ENCODE measurements at places on chromosomes 16 and 17.

GRCh38 chr16:8869212-8869987, 594 bp upstream of the CARHSP1 start:
- no peak for DNase-seq

DNA sequence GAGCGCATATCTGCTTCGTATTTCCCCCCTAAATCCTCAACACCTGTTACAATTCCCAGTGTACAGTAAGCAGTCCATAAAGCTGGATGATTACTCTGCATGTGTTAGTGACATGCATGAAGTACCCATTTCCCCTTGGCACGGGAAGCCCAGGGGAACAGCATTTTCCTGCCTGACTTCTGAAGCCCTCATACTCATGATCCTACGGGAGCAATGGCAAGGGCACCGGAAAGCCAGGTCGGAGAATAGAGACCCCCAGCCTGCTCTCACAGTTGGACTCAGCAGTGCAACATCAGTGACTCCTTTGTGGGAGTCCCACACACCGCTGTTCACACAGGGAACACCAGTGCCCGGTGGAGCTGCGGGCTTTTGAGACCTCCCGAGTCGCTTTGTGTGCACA, 336.9 kb downstream of the CDH13 start:
- DNase-seq: no peak

DNA sequence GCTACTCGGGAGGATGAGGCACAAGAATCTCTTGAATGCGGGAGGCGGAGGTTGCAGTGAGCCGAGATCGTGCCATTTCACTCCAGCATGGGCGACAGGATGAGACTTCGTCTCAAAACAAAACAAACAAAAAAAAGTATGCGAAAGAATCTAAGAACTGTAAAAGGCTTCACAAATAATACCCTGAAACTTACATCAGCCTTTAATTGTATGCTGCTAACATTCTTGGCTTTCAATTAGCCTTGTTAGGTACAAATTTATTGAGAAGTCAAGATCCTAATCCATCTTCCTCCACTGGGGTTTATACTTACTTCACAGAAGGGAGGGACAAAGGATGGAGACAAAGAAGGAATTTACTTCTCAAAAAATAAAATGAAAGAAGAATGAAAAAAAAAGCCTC, 83.3 kb downstream of the SNX11 start:
- no peak for DNase-seq

- DNase-seq: no peak
Observed at GRCh38 chr17:44909681-44910144, 5.6 kb downstream of the GFAP start.

- no peak for DNase-seq
Observed at GRCh38 chr17:75398279-75398678, 7.2 kb downstream of the GRB2 start.

DNA sequence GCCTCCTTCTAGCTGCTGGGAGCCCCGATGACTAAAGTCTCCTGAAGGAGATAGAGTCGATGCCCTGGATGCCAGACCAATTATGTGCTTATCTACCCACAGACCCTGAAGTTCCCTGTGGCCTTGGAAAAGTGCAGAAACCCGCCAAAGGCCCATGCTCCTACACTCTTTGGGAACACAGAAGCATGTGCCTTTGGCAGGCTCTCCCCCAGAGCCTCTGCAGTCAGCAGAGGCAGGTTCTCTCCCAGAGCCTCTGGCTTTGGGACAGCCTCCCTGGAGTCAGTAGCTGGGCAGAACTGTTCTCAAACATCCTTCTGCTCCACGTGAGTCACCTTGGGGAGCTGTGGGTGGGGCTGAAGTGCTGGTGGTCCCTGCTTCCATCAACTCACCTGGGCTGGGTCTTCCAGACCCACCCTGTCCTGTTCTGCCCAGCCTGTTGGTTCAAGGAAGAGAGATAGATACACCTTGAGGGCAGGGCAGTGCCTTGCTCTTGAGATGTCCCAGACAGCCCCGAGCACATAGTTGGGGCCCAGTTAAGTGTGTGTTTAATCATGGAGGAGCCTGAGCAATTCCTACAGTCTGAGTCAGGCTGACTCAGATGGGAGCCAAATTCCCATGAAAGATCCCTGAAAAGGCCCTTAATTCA, 3.2 kb upstream of the CDK5RAP3 start:
- no peak for DNase-seq

GRCh38 chr17:6249732-6250131, 179.6 kb downstream of the WSCD1 start:
- DNase-seq: no peak

- DNase-seq: peak; percentile 54
Observed at GRCh38 chr17:44345454-44346026, 438 bp downstream of the GRN start.

DNA sequence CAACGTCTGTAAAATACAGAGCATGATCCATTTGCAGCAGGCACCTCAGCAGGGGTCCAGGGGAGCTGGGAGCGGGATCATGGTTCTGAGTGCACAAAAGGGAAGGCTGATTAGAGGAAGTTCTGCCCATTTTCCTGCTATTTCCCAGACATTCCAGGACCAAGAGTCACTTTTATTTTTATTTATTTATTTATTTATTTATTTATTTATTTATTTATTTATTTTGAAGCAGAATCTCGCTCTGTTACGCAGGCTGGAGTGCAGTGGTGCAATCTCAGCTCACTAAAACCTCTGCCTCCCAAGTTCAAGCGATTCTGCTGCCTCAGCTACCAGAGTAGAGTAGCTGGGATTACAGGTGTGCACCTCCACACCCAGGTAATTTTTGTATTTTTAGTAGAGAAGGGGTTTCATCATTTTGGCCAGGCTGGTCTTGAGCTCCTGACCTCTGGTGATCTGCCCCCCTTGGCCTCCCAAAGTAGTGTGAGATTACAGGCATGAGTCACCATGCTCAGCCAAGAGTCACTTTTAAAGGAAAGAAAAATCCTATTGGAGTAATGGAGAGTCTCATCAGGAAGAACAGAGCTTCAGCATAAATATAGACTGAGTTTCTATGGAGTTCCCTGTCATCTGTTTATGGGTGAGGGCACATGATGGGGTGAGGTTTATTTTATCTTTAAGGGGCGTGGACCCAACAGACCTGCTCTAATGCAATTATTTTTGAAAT, 355.2 kb downstream of the HAPSTR1 start:
- DNase-seq: no peak

GRCh38 chr17:76173474-76173873, 32.4 kb upstream of the FOXJ1 start:
- no peak for DNase-seq

DNA sequence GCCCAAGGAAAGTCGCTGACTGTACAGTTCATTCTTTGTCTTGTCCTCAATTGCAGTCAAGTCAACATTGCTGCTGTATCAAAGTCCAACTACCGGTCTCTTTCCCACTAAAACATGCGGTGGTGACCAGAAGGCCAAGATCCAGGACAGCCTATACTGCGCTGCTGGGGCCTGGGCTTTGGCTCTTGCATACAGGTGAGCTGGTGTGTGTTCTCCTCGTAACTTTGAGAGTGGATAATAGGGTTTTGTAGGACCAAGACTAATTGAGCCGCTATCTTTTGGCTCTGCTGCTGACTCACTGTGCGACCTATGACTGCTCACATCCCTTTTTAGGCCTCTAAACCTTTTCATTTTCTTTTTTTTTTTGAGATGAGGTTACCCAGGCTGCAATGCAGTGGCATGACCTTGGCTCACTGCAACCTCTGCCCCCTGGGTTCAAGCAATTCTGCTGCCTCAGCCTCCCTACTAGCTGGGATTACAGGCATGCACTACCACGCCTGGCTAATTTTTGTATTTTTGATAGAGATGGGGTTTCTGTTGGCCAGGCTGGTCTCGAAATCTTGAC, 38.7 kb downstream of the PHKB start:
- DNase-seq: no peak

GRCh38 chr16:29858149-29858849, 4.7 kb downstream of the CDIPT start:
- DNase-seq: no peak

- DNase-seq: peak; percentile 41
Observed at GRCh38 chr16:29702269-29702668, 23.3 kb downstream of the QPRT start.

- no peak for DNase-seq
Observed at GRCh38 chr17:51814521-51814920, 344.0 kb downstream of the CA10 start.

DNA sequence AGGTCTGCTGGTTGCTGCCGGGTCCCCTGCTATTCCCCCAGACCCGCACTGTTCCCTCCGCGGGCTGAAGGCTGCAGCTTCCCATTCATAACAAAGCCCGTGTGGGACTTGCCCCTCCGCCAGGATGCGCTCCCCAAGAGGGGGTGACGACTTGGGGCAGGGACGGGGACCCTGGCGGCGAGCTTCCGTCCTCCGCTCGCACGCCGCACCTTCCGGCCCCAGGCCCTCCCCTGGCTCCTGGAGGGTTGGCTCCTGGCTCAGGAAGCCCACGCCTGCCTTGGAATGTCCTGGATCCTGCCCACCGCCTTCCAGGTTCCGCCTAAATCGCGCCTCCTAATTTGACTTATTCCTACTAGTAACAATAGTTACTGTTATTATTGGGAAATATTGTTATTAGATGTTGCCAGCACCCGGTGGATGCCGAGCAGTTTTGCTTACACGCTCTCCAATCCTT, 1.1 kb upstream of the TFAP4 start:
- peak; percentile 33 for DNase-seq

GRCh38 chr17:59423137-59423724, 91.8 kb downstream of the YPEL2 start:
- DNase-seq: no peak

- no peak for DNase-seq
Observed at GRCh38 chr16:85329059-85329812, 217.0 kb upstream of the CIBAR2 start.

DNA sequence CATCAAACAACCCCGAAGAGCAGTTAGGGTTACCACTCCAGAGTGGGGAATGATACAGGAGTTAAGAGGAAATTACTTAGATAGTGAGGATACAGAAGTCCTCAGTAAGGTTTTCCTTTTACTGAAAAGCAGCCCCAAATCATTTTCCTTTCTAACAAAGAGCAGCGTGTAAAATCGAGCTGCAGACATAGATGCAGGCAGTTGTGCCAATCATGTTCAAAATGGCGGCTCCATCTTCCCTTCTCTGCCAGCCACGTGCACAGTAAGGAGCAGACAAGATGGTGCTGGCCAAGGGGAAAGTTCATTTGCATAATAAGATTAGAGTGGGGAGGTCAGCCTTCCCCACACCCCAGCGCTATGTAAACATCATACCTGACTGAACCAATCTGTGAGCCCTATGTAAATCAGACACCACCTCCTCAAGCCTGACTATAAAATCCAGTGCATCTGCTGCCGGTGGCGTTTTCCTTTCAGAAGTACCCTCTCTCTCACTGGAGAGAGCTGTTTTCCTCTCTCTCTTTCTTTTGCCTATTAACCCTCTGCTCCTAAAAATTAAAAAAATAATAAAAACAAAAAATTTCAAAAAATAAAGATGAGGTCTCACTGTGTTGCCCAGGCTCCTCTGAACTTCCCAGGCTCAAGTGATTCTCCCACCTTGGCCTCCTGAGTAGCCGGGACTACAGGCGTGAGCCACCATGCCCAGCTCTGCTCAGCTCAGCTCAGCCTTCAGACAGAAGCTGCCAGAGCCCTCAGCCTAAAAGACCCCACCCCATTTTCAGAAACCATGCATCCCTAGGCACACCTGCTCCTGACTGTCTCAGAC, 2.6 kb upstream of the SRL start:
- DNase-seq: no peak

GRCh38 chr17:75570772-75571171, 16.8 kb upstream of the MYO15B start:
- DNase-seq: no peak

DNA sequence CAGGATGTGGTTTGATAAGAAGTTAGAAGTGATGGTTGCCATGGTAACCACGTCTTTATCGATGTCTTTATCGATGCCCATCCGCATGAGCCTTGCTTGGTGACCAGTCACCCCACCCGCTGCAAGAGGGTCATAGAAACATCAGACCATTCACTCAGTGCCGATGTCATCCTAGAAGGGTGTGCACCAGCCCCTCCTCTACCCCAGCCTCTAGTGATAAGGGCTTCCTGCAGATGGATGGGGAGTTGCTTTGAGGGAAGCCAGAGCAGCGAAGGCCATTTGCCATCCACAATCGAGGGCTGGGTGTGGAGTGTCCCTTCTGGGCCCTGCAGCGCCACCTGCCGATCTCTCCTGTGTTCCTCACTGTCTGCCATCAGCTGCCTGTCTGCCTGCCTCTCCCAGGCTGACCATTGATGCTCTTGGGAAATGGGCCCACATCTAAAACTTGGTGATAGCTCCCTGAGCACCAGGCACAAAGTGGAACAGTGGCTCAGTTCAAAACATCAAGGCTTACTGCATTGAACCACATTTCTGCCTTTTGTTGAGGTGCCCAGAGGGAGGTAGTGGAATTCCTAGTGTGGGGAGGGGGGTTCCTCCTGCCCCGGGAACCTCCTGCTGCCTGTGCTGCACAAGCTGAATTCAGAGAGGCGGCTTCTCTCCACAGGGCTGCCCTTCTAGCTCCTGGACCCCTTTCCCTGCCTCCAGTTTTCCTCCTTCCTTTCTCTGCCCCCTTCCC, 8.9 kb downstream of the CALB2 start:
- no peak for DNase-seq

DNA sequence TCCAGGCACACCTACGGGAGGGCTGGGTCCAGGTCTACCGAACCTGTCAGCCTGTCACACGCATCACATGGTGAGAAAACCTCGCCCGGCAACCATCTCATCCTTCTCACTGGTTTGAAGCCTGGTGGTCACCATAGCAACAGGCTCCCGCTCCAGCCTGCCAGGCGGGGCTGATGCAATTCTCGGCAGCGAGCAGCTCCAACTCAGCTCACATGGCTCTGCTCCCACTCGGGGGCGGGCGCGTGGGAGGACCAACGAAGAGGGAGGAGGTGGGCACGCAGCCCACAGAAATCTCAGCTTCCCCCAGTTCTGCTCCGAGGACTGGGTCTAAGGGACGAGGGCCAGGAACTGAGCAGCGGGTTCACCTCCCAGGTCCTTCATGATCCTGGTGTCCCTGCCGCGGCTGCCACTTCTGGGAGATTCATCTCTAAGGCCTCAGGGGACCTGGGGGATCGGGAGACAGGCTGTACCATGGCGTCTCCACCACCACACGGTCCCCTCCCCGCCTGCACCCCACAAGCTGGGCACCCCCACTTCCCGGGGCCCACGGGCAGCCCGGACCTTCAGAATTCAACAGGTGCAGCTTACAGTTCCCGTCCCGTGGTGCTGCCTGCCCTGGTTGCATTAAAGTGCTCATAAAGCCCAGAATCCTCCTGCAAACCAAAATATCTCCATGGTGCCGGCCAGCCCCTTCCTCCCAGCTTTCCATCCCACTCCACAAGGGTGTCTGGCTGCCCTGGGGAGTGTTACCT, 25.8 kb downstream of the ABR start:
- DNase-seq: no peak

- no peak for DNase-seq
Observed at GRCh38 chr16:30401768-30402425, 5.5 kb upstream of the ZNF771 start.

- no peak for DNase-seq
Observed at GRCh38 chr16:4537376-4538343, 913 bp downstream of the CDIP1 start.

All from CD4-positive, alpha-beta T cell treated with Interferon gamma for 1 hour (primary cell).